ENCODE measurements at places on chromosomes 12 and 14.

DNA sequence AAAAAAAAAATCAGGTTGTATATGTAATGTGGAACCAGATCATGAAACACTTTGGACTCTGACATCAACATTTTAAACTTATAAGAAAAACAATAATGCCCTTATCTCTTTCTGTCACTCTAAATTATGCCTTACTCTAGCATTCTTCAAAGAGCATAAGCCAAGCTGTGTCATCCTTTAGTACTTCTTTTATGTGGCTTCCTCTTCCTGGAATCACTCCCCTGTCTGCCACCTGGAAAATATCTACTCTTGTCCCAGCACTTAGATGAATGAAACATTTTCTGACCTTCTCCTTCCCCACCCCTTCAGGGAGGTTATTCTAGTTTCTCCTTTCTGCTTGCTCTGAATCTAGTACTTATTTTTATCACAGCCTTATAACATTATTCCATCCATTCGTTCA lies 101.2 kb downstream of the CNTN1 start:
- no peak for DNase-seq

DNA sequence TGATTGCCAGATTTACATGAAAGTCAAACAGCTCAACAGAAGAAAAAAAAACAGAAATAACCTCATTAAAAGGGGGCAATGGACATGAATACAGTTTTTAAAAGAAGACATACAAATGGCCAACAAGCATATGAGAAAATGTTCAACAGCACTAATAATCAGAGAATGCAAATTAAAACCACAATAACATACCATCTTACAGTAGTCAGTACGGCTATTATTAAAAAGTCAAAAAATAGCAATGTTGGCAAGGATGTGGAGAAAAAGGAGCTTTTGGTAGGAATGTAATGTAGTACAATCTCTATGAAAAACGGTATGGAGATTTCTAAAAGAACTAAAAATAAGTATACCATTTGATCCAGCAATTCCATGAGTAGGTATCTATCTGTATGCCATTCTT lies 272.1 kb downstream of the CEP128 start:
- DNase-seq: peak; percentile 45

DNA sequence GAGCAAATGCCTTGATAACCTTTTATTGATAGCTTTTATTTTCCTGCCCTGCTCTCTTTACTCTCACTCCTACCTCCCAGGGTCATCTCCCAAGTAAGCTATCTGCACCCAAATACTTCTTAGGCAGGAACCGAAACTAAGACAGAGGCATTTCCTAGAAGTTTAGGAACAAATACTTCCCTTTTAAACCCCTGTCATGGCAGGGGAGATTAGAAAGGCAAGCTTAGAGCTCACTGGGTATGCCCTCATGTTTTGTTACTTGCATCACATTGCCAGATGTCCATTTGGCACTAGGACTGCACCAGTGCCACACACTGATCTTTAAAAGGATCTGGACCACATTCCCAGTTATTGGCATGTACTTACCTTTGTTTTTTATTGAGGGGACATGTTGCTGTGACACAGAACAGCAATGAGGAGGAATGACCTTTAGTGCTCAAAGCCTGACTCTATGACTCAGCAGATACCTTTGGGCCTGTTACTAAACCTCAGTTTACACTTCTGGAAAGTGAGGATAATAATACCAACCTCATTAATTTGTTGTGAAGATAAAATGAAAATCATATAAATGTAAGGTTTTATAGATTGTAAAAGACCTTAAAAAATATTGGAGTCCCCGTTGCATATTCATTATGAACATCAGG lies 40.9 kb upstream of the MBIP start:
- no peak for DNase-seq

DNA sequence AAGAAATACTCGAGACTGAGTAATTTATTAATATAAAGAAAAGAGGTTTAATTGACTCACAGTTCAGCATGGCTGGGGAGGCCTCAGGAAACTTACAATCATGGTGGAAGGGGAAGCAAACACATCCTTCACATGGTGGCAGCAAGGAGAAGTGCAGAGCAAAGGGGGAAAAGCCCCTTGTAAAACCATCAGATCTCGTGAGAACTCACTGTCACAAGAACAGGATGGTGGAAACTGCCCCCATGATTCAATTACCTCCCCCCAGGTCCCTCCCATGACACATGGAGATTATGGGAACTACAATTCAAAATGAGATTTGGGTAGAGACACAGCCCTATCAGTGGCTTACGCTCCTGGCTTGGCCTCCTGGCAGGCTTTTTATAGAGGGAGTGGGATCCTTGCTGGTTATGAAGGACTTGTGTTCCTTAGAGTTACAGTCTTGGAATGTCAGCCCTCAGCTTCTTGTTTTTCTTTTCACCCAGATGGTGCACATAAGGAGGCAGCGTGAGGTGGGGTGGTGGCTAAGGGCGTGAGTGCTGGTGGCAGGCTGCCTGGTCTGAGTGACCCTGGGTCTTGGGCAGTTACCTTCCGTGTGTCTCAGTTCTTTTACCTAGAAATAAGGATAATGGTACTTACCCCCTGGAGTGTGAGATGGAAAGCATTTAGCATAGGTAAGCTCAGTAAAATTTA lies 25.7 kb downstream of the TRAF3 start:
- no peak for DNase-seq

DNA sequence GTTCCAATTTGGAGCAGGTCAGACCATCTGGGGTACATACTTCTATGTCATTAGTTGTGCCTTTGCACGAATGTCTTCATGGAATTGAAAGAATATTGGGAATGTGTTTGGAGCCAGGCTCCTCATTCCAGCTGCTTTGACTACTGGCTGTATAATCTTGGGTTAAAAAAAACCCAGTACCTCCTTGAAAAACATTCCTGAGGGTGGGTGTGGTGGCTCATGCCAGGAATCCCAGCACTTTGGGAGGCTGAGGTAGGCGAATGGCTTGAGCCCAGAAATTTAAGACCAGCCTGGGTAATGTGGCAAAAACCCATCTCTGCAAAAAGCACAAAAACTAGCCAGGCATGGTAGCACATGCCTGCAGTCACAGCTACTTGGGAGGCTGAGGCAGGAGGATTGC lies 125.6 kb downstream of the TTC8 start:
- no peak for DNase-seq

DNA sequence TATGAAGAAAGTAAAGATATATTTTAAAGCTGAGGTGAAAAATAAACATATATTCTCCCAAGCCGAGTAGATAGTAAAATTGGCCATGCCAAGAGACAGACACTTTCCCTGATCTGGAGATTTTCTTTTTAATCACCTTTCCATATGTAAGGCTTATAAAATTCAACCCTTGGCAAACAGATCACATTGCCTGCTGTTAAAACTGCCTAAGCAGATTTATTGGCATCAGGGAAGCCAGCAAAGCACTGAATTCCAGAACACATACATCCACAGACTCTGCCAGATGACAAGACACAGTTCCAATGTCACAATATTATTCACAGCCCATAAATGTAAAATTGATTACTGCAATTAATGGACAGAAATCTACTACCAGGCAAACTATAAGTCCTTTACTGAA lies 78.2 kb upstream of the GARIN2 start:
- DNase-seq: peak; percentile 5

DNA sequence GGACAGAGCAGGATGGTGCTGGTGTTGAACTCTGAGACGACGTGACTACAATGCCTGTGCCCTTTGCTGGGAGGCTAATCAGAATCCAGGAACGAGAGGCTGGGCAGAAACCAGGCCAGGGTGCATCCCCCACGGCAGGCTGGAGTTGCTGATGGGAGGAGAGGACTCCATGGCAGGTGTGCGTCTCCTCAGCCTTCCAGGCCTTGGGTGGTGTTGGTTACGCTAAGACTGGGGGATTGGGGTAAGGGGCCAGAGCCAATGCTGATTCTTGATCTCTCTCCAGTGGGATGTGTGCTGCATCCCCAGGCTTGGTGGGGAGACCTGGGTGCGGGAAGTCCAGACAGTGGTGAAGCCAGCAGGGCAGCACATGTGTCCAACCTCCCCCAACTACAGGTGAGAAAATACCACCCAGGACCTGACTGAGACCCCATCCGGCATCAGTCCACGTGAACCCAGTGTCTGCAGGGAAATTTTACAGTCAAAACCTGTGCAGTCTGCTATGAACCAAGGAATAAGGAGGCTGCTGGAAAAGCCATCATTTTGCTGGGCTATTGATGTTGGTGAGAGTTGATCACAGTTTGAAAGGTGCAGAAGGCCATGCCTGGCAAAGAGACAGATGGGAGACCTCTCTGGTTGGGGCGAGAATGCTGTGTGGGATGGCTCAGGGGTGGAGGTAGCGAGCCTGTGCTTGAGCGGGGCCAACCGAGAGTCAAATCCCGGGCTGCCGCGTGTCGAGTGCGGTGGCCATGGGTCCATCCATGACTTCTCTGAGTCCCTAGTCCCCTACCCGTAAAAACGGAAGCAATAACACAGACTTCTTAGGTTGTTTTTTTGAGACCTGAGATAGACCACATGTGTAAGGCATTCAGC lies 89.8 kb downstream of the NTF3 start:
- DNase-seq: no peak

All from fibroblast of skin of right quadriceps (primary cell).